ENCODE measurements at places on chromosomes 5 and 9.

DNA sequence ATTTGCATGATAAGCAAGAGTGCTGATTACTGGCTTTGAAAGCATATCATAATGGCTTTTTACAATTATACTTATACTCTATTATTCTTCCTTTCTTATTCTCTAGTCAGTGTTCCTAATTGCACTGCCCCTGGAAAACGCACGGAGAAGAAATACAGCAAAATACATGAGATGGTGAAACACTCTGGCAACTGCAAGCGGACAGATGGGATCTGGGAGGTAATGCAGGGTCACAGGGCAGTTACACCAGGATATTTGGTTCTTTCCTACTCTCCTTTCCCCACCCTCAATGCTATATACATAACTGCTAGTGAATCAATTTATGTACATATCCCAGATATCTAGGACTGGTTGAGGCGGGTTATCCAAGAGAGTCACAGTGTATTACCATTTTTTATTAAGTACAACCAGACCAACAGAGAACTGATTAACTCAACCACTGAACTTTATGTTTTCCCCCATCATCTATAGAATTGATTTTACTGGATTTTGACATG lies 423.7 kb downstream of the ZSWIM6 start:
- DNase-seq: no peak

GRCh38 chr9:114693248-114693855 lies 11.4 kb upstream of the TEX48 start:
- DNase-seq: no peak

DNA sequence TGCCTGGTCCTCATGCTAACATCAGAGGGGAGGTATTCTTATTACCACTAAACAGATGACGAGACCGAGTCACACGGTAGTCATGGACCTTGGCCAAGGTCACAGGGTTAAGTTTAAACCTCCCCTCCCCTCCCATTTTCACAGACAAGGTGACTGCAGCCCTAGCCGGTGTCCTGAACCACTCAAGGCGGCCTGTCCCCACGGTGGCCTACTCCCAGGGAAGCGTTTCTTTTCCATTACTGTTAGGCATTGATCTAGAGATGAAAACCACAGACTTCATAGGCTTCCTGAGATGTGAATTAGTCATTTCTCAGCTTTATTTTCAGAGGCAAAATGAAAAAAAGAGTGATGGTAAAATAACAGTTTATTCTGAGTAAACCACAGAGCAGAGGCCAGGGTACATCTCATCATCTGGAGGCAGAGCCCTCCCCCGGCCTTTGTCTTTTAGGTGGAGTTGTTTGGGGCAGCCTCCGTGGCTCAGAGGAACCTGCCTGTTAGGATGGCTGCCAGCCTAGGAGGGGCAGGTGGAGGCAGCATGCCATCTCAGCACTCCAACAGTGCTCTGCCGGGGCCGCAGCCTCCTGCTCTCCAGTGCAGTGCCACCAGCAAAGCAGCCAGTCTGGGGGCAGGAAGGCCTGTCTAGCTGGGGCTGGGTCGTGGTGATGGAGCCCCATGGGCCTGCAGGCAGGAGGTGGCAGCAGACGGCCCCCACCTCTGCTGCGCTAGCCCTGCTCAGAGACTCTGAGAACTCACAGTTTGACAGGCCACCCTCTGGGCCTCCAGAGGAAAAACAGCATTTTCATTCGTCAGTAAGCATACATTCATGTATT lies 71.2 kb downstream of the RAPGEF1 start:
- peak; percentile 50 for DNase-seq

DNA sequence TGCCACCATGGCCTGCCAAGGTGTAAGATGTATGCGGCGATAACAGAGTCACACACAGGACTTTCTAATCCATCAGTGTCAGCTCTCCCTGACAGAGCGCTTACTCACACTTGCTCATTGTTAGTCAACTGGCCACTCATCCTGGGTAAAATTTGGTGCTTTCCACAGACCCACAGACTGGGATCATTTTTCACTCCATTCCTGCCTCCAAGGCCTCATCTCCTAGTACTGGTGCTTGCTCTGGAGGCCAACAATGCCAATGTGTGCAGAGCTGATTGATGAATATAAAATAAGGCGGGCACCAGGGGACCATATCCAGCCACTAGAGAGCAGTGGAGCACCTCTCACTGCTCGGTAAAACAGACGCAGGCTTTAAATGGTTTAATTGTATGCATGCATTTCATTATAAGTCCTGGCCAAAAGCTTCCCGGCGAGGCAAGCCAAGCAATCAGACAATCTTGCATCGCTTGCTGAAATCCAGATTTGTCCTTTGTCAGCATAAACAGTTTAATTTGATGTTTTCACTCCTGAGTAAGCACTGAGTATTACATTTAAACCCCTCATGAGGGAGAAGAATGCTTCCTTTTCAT lies 22.3 kb downstream of the PSMB7 start:
- DNase-seq: no peak

DNA sequence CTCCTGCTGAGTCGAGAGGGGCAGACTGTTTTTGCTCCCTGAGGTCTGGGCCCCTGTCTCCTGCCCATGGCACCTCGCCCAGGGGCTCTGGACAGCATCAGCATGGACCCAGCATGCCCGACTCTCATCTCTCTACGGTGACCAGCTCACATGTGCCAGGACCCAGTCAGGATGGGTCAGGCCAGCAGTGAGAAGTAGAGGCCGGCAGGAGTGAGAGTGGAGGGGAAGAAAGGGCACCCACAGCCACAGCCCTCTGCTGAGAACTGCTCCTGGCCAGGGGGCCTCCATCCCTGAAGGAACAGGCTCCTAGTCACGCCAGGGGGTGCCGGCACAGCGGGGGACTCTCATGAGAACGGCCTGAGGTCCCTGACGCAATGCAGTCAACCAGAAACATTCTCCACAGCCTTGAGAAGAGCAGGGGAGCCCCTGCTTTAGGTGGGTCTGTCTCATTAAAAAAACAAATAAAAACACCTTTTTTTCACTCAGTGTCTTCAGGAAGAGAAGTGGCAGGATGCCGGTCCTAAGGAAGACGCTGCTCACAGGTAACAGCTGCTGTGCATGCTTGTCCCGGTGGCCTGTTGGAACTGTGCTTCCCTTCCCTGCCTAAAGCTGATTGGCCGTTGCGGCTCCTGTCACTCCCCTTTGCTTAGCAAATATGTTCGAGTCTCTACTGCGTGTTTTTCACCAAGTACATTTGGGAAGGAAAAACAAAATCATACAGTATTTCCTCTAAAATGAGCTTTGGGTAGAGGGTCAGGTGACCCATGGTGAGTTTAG lies 85.7 kb upstream of the FBXW11 start:
- DNase-seq: no peak

- DNase-seq: no peak
Observed at GRCh38 chr9:94697972-94698581, 28.4 kb upstream of the AOPEP start.

DNA sequence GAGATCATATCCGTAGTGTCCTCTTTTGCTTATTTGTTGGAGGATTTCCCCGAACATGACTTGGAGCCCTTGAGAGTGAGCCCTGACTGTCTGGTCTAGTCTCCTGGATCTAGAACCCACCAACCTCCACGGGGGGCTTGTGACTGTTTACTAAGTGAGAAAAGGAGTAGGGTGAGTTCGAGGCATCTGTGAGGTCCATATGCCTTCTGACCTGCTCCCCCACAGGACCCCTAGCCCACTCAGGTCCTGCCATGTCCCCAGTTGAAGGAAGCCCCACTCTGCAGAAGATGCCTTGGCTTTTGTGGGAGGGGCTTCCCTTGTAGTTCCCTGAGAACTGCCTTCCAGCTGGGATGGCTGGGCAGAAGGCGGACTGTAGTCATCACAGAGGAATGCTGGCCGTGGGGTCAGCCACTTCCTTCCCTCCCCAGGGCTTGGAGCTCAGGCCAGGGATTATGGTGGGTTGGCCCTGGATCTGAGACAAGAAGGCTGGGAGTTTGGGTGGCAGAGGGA lies 7.0 kb upstream of the IRF1 start:
- peak; percentile 29 for DNase-seq

DNA sequence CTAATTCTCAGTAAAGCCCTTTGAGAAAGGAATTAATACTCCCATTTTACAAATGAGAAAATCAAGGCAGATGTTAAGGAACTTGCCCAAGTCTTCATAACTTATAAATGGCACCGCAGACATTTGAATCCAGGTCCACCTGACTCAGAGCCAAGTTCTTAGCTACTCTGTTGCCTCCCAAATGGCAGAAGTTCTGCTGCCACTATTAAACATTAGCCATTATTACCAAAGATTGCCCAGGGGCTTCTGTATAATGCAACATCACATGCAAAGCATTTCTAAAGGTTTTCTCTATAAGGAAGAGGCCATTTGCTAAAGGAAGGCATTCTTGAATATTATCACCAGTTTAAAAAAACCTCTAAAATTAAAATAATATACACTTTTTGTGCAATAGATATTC lies 28.3 kb downstream of the TPD52L3 start:
- no peak for DNase-seq
